Esophagus muscularis mucosa (tissue), 4 donors: ENCODE measurements at places on chromosomes 2 and 18.
A peak's percentile ranks its signal among the peaks of the same experiment; 100 is the strongest.

GRCh38 chr2:119478978-119479295, 45.3 kb downstream of the SCTR start:
- no peak for DNase-seq

DNA sequence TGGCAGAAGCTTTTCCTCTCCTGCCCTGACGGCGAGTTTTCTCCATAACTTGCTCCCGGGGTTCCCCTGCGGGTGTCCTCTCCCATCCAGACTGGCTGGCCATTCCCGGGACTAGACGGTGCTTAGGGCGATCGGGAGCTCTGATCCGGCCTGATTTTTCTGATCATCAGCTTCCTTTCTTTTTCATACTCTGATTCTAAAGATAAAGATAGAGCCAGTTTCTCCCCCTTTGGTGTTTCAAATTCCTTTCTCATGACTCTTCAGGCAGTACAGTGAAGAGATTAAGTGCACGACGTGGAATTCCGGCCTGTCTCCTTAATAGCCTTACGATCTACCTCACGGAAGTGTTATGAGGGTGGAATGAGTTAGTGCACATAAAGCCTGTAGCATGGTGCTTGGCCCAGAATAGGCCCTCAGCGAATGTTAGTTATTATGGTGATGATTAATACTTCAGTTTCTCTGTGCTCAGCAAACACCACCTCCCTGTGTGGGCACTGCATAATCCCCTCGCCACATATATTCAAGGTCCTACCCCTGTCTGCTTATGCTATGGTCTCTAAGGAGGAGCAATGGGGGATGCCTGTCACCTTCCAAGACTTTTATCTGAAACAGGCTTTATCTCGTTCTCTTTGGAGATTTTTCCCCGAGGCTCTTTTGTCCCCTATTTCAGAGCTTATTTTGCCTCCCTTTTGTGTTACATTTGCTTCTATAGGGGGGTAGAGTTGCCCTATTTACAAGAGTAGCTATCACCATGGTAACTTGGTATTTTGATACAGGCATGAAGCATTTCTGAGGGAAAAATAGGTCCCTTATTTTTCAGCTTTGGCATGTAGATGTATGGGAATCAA, 254.8 kb downstream of the CDH2 start:
- DNase-seq, result no peak

GRCh38 chr2:142868229-142868762, 9.2 kb upstream of the KYNU start:
- DNase-seq, result no peak

DNA sequence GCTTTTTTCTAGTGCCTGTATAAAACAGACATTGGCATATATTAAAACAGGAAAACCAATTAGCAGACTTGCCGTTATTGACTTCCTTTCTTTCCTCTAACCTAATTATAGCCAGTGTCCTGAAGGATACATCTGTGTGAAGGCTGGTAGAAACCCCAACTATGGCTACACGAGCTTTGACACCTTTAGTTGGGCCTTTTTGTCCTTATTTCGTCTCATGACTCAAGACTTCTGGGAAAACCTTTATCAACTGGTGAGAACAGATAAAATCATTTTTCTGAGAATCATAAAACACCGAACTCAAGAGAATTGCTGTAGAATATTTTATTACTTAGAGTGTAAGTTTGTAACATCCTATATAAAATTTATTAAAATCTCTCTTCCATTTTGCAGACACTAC, 74.3 kb downstream of the SCN2A start:
- DNase-seq, result no peak

GRCh38 chr2:200380833-200381542, 74.5 kb downstream of the SPATS2L start:
- DNase-seq, result no peak

- no peak for DNase-seq
Observed at GRCh38 chr2:160007111-160007510, 55.3 kb downstream of the PLA2R1 start.

DNA sequence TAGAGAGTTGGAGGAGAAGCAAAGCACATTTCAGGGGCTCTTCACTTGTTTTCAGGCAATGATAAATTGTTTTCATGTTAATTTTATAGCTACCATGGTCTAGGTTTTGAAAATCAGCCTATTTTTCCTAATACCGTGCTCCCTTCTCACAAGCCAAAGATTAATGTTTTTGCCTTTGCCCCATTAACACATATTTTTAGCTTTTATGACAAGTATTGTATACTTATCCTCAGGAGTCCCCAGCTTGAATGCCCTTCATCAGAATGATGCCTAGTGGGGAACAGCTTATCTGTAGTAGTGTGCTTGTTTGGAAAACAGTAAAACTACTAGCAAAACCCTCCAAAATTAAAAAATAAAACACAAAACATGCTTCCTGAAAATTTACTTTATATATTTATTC, 194.0 kb downstream of the LNPK start:
- DNase-seq, result no peak

GRCh38 chr2:71876542-71877451, 270.9 kb downstream of the CYP26B1 start:
- no peak for DNase-seq

DNA sequence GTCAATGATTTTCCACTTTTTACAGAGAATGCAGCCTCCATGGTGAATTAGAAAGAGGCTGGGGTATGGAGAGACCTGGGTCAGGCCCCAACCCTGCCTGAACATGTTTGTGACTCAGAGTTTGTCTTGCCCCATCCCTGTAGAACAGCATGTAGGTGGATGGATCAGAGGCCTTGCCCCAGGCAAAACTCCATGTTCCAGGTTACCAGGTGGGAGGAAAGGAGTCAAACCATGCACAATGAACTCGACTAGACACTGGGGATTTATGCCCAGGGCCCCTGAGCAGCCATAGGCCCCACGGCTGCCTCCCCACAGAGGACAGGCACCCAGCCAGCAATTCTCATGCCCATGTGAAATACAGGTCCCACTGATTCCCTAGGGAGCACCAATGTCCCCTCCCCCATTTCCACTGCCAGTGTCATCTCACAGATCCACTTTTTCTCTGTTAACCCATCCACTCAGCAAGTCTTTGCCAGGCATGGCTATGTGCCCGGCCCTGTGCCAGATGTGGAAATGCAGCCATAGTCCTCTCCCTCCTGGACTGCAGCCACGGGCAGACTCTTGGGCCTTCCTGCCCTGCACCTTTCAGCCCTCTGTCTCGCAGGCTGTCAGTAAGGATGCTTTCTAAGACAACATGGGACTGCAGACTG, 737.8 kb upstream of the HS6ST1 start:
- no peak for DNase-seq

GRCh38 chr18:10241579-10241978, 212.9 kb upstream of the APCDD1 start:
- DNase-seq, result no peak

- DNase-seq, result no peak
Observed at GRCh38 chr2:25324905-25325592, 16.7 kb downstream of the DNMT3A start.

GRCh38 chr2:239954166-239955086, 70.7 kb downstream of the NDUFA10 start:
- no peak for DNase-seq

DNA sequence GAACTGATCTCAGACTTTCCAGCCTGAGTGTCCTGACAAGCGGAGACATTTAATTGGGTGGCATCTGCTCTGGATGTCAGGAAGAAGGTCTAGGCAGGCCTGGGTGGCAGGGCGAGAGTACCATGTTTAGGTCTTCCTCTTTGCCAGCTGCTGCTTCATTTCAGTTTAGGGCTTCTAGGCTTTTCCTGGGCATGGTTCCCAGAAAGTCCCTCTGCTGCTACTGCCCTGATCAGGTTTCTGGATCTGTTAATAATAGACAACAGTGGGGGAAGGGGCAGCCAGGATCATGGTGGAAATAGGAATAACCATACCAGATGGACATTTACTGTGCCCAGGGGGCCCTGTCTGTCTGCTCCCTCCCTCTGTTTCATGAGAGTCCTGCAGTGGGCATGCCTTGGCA, 2.3 kb upstream of the PLCD4 start:
- no peak for DNase-seq

DNA sequence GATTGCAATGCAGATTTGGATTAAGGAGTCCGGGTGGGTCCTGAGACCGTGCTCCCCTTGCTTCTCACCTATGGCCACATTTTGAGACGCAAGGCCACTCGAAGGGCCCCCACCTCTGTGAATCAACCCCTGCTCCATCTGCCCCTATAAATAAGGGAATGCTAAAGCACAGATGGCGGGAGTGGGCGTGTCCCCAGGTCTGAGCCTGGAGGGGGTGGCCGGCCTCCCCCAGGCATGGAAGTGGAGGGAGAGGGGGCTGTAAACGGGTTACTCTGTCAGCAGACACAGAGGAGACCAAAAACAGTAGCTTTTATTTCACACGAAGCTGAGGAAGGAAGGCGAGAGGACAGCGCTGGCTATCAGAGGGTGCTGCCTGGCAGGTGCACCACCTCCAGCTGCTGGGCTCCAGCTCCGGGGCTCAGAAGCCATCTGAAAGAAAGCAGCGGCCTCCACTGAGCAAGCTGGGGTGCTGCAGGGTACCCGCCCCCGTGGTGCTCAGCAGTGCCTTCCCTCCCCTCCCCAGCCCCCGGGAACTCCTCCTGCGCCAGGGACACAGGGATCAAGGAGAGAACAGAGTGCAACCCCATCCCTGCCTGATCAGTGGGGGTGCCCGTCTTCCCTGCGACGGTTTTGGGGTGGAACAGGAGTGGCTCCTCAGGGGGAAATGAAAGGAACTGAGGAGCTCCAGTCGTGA, 56.7 kb upstream of the RAB6C start:
- DNase-seq, result peak; percentile 70

- peak; percentile 94 for DNase-seq
Observed at GRCh38 chr2:6865346-6866274, at the start of gene CMPK2. Gene CMPK2, minus strand, starts transcription at chr2:6865907. Its CDS starts 211 bp downstream, at chr2:6865696.

- DNase-seq, result no peak
Observed at GRCh38 chr2:214376618-214377285, 34.1 kb upstream of the VWC2L start.

DNA sequence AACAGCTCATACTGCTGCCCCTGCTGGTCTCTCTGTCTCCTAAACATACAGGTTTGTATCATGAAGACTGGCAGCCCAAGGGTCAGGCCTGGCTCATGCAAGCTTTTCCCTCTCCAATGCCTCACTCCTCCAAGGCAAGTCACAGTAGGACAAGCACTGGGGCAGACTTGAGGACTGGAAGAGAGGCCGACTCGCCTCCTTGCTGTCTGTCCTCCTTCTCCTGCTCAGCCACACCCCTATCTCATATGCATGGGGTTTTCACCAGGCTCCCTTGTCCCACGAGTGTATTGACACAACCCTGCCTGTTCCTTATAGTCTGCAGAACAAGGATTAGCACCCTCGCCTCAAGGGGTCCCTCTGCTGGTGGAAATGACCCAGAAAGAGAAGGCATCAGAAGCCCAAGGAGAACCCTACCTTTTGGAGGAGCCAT, 223.7 kb downstream of the SOX11 start:
- peak; percentile 74 for DNase-seq

- DNase-seq, result no peak
Observed at GRCh38 chr2:11746807-11747459, 501 bp downstream of the LPIN1 start.

- no peak for DNase-seq
Observed at GRCh38 chr2:39488450-39488849, 51.4 kb upstream of the MAP4K3 start.

- no peak for DNase-seq
Observed at GRCh38 chr18:46336278-46337111, 232.3 kb downstream of the HAUS1 start.

DNA sequence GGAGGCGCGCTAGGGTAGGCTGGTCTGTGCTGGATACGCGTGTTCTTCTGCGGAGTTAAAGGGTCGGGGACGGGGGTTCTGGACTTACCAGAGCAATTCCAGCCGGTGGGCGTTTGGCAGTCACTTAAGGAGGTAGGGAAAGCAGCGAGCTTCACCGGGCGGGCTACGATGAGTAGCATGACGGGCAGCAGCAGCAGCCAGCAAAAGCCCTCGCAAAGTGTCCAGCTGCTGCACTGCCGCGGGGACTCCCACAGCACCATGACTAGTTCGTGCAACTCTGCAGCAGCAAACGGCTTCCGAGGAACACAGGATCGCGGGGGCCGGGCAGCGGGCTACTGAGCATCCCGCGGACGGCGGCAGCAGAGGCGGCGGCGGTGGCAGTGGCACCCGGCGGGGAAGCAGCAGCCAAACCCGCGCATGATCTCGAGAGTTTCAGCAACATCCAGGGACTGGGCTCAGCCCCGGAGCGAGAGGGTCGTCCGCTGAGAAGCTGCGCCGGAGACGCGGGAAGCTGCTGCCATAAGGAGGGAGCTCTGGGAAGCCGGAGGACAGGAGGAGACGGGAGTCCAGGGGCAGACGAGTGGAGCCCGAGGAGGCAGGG, 368 bp downstream of the TMEFF2 start:
- no peak for DNase-seq

- no peak for DNase-seq
Observed at GRCh38 chr2:208386541-208386940, 20.1 kb upstream of the PTH2R start.
